Naive thymus-derived CD4-positive, alpha-beta T cell (primary cell): ENCODE measurements at places on chromosomes 7 and 10. TPM values are rescaled to one million over a fixed set of nuclear protein-coding genes. Genes with fewer than 3 reads are reported as not detected.

Gene PLXDC2
- total RNA-seq: 3.4 TPM

Gene SFRP4
- not detected in 2 replicates for total RNA-seq

Gene NANOS1
- 0.10 TPM for total RNA-seq

Gene HOXA9
- 1.7 TPM for total RNA-seq

Gene GNGT1
- total RNA-seq: not detected

Gene LOXL4
- total RNA-seq: not detected

Gene PDE6C
- not detected for total RNA-seq

Gene ARMS2
- not detected for total RNA-seq

Gene CCAR1
- 87.7 TPM for total RNA-seq

Gene ZNF12
- total RNA-seq: 26.0 and 26.2 TPM in 2 replicates

Gene GPR37
- total RNA-seq: not detected

Gene ANKRD2
- total RNA-seq: not detected

Gene GPC2
- 30.6 TPM for total RNA-seq

Gene COL13A1
- total RNA-seq: not detected
